Activated CD4-positive, alpha-beta memory T cell treated with anti-CD3 and anti-CD28 coated beads for 36 hours (primary cell): ENCODE measurements at places on chromosomes 11 and 22. TPM values are rescaled to one million over a fixed set of nuclear protein-coding genes. Genes with fewer than 3 reads are reported as not detected.

DNA sequence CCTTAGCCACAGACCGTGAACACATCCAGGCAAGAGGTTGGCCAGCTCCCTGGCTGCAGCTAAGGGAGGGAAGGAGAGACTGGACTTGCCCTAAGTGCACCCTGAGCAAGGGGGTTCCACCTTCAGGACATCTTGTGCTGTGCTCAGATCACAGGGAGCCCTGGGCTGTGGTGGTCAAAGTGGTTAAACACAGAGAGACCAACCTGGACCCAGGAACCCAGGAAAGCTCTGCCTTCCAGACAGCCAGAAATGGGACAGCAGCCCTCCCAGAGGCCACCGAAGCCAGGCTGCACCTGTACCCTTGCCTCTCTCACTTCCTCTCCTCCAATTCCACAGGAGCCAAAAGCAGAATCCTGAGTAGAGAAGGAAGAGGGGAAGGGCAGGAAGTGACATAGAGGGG, 105.2 kb upstream of the TMEM45B start:
- no peak for DNase-seq

LRRC74B gene
- not detected for total RNA-seq

- DNase-seq: no peak
Measured at GRCh38 chr11:13105237-13105844, 96.2 kb downstream of the RASSF10 start.

AMOTL1 gene
- 0.24 TPM for total RNA-seq

DNA sequence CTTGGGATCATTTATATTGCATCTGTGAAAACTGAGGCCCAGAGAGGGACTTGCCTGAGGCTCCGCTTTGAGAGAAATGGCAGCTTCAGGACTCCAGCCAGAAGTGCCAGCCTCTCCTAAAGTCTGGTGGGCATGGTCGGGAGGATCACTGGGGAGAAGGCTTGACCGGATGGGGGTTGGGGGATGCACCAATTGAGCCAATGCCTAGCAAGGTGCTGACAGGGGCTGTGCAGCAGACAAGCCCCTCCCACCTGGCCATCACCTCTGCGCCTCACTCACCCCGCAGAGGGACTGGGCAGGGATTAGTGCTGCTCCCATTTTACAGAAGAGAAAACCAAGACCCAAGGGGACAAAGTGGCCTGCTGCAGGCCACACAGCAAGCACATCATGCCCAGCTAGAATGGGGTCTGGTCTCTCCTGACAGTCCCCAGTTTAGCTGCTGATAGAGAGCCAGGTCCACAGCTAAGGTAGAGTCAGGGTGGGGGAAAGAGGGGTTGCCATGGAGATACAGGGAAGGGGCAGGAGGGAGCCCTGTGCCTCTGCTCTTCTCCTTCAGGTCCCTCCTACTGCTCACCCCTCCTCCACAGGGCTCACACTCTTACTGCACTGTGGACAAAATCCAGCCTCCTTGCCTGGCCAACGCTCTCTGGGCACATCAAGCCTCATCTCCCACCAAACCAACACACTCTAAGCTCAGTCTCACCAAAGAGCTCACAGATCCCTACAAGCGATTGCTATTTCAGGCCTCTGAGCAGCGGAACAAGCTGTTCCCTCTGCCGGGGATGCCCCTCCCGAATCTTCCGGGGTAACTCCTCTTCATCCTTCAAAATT, 29.5 kb downstream of the TEF start:
- no peak for DNase-seq

DNA sequence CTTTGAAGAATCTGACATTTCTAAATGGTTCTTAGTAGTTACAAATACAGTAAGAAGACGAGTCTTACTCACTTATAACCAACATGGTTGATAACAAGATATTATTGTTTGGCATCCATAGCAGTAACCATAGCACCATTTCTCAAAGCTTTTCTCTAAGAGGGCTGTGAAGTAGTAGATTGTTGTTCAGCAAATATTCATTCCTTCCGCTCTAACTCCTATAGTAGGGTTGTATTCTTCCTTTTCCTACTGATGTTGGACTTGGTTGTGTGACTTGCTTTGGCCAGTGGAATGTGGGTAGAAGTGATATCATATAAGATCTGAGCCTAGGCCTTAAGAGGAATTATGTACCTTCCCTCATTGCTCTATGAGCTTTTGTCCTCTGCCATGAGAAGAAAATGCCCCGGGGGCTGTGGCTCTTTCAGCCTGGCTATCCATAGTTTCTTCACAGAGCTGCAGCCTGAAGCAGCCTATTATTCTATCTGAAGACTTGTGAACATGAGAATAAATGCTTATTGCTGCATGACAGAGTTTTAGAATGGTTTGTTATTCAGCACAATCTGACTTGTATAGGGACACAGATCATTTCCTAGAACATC, 28.9 kb upstream of the ZBED5 start:
- no peak for DNase-seq

- no peak for DNase-seq
Measured at GRCh38 chr11:94132823-94133408, 4.3 kb downstream of the PANX1 start.

DNA sequence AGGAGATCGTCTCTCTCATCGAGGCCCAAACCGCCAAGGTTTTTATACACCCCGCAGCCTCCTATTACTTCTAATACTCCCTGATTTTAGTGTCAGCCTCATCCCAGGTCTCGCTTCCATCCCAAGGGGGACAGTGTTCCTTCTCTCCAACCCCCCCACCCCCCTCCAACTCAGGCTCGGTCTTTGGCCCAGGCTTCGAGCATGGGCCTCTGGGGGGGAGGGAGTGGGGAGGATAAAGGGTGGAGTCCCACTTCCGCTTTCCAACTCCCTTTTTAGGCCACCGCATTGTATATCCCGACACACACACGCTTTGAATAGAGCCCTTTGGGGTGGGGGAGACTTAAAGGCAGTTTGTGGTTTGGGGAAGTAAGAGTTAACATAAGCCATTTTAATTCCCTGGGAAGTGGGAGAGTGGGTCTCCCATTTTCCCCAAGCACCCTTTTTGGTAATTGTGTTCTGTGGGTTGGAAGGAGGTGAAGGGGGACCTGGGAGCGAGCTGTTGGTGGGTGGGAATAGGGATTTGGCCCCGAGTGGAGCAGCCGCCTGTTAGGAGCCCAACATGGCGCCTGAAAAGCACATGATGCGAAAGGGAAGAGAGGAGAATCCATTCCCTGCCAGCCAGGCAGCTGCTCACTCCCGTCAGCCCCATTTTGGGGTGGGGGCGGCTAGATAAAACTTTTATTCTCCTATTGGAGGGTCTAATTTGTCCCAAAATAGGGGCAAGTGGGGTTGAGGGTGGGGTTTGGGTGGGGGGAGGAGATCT, 844 bp downstream of the PCF11 start:
- peak; percentile 67 for DNase-seq
